ENCODE measurements at places on chromosomes 6 and 20. TPM values are rescaled to one million over a fixed set of nuclear protein-coding genes. Genes with fewer than 3 reads are reported as not detected.

Gene CCR6
- total RNA-seq: 0.83 TPM

- peaks cover 31% of the 10 kb centered on the region for H3K4me1 ChIP-seq
- no peaks in the 10 kb centered on the region for H3K27me3 ChIP-seq
- no peak for DNase-seq
- H3K4me3 ChIP-seq: no peak overlapping the region
- no peaks in the 10 kb centered on the region for H3K36me3 ChIP-seq
Measured at GRCh38 chr6:21767891-21768648, 174.5 kb downstream of the SOX4 start.

GRCh38 chr20:23721962-23722361, 28.8 kb downstream of the CST1 start:
- no peak overlapping the region for H3K4me3 ChIP-seq
- H3K27me3 ChIP-seq: no peaks in the 10 kb centered on the region
- H3K36me3 ChIP-seq: no peaks in the 10 kb centered on the region

DNA sequence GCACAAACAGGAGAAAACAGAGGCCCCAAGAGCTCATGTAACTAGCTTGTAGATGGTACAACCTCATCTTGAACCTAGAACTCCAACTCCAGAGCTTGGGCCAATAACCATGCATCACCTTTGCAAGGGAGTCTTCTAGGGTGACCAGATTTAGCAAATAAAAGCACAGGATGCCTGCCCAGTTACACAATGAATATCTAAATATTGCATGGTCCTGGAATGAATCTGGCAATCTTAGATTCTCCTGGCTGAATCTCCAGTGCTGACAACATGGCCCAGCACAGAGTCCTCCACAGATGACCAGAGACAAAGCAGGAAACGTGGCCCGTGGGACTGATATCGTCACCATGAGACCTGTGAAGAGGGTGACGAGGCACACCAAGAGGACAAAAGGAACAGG, 494.1 kb downstream of the PREX1 start:
- H3K27ac ChIP-seq: no peak overlapping the region
- peaks cover 13% of the 10 kb centered on the region for H3K27me3 ChIP-seq
- H3K4me3 ChIP-seq: no peak overlapping the region
- no peaks in the 10 kb centered on the region for H3K36me3 ChIP-seq
- H3K4me1 ChIP-seq: no peaks in the 10 kb centered on the region

DNA sequence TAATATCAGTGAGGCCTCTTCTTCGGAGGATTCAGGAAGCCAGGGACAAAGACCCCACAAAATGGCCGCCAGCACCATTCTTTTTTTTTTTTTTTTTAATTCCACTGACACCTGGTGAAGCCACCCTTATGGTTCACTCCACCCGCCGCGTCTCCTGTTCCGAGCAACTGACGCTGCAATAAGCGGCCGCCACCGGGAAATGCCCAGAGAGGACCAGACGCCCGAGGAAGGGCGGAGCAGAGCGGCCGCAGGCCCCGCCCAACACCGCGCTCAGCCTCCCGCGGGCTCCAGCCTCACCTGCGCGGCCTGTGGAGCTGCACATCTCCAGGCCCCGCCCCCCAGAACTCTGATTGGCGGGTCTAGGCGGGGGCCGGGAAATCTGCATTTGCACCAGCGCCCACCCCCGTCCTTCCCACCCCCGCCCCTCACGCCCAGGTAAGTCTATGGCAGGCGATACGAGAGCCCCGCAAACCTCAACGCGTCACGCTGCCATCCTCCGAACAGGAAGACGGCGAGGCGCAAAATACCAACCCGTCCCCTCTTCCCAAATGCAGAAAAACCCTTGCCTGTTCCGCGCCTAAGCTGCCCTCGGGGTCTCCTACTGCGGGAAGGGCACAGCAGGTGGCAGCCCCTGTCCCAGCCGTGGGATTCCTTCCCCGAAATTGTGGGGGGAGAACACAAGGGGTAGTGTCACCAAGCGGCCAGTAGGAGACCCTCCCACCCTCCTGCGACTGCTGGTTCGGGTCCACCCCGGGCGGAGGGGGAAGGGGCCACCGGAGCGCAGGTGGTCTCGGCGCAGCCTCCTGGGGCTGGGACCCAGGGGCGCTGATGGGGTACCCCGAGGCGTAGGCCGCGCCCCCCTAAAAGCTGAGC, 960 bp downstream of the ATP9A start:
- H3K4me1 ChIP-seq: no peaks in the 10 kb centered on the region
- H3K4me3 ChIP-seq: peak overlapping the region; percentile 74
- peak overlapping the region; percentile 51 for H3K27ac ChIP-seq
- peaks cover 17% of the 10 kb centered on the region for H3K27me3 ChIP-seq
- peak; percentile 90 for DNase-seq
- H3K36me3 ChIP-seq: no peaks in the 10 kb centered on the region

DNA sequence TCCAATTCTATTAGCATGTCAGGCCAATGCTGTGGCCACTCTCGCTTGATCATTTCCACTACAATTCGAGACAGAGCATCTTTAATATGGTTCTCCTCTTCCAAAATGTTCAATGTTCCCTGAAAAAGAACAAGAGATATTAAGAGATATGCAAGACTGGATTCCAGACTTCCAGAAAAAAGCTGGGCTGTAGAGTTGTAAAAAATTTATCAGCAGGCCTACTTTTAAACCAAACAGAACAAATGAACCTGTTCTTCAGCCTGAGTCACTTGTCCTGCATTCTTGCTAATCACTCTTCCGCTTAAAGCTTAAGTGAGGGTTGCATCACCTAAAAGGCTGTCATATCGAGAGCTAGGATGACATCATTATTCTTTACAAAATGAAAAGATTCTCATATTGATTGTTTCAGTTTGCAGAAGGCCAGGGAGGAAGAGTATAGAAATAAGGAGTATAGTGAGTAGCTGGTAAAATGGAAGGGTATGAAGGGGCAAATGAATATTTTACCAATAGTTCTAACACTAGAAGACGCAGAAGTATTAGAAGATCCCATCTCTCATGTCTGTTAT, 4.9 kb downstream of the XPO5 start:
- H3K27ac ChIP-seq: no peak overlapping the region
- no peak for DNase-seq
- peaks cover 76% of the 10 kb centered on the region for H3K36me3 ChIP-seq
- no peak overlapping the region for H3K4me3 ChIP-seq
- no peaks in the 10 kb centered on the region for H3K27me3 ChIP-seq

DNA sequence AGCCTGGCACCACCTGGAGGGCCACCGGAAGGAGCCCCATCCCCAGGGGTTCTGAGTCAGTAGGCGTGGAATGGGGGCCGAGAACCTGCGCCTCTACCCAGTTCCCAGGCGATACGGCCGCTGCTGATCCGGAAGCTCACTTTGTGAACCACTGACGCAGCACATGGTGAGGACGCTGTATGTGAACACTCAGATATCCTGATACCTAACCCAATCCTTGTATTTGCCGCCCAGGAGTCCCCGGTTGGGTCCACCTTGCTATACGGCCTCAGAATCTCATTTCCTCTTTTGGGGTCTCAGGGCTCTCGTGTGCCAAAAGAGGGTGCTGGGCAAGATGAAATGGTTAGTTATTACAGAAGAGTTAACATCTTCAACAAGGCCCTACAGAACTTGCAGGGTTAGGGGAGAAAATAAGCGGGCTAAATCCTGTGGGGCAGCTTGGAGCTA, 604 bp upstream of the RAB5IF start:
- H3K36me3 ChIP-seq: peaks cover 24% of the 10 kb centered on the region
- peaks cover 24% of the 10 kb centered on the region for H3K4me1 ChIP-seq
- peak overlapping the region; percentile 90 for H3K27ac ChIP-seq
- no peaks in the 10 kb centered on the region for H3K27me3 ChIP-seq

DNA sequence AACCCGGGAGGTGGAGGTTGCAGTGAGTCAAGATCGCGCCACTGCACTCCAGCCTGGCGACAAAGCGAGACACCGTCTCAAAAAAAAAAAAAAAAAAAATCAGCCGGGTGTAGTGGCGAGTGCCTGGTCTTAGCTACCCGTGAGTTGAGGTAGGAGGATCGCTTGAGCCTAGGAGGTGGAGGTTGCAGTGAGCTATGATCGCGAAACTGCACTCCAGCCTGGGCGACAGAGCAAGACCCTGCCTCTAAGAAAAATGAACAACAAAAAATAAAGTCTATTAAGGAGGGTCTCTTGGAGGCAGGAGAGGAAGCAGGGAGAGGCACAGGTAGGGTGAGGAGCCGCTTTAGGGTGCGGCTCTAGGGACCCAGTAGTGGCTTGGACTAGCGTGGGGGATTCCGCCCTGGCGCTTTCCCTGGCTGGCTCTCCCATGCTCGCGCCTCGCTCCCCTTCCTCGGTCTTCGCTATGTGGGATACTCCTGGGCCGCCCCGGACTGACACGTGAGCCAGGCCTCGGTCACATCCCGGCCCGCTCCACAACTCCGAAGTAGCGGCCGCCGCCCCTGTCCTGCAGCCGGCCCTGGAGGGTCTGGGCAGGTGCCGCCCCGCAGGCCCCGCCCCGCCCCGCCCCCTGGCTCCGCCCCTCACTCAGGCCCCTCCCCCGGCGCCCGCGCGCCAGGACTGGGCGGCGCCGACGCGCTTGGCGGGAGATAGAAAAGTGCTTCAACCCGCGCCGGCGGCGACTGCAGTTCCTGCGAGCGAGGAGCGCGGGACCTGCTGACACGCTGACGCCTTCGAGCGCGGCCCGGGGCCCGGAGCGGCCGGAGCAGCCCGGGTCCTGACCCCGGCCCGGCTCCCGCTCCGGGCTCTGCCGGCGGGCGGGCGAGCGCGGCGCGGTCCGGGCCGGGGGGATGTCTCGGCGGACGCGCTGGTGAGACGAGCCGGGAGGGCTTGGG, at the start of gene MYBL2:
TSS of gene MYBL2 (plus strand) at position 739 of the 953 bp plus-strand sequence. CDS start at position 909, 170 bp downstream.
- peak; percentile 67 for DNase-seq
- H3K27ac ChIP-seq: no peak within 1 kb of the TSS
- no peaks in the 10 kb centered on the region for H3K36me3 ChIP-seq
- peak within 1 kb of the TSS; percentile 45 for H3K4me3 ChIP-seq
- peaks cover 43% of the 10 kb centered on the region for H3K27me3 ChIP-seq

DNA sequence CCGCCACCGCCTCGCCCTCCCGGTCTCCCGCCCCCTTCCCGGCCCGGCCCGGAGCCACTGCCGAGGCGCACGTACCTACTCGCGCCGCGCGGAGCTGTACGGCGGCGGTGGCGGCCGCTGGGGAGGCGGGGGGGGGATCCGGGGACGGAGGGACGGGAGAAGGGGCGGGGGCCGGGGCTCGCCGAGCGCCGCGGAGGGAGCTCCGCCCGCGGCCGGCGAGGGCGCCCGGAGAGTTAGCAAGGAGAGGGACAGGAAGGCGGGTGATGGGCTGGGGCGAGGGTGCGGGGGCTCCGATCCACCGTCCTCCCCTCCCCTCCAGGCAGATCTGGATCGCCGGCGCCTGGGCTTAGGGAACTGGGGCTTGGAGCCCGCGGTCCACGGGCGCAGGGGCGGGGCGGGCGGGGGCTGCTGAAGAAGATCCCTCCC, 548 bp upstream of the TMEM74B start:
- H3K27ac ChIP-seq: peak overlapping the region; percentile 67
- peak overlapping the region; percentile 62 for H3K4me3 ChIP-seq
- peaks cover 18% of the 10 kb centered on the region for H3K4me1 ChIP-seq
- no peaks in the 10 kb centered on the region for H3K36me3 ChIP-seq

GRCh38 chr6:143845033-143845432, 1.9 kb downstream of the LTV1 start:
- no peaks in the 10 kb centered on the region for H3K27me3 ChIP-seq
- H3K4me1 ChIP-seq: peaks cover 20% of the 10 kb centered on the region
- DNase-seq: no peak
- peaks cover 56% of the 10 kb centered on the region for H3K36me3 ChIP-seq
- H3K4me3 ChIP-seq: no peak overlapping the region
- H3K27ac ChIP-seq: no peak overlapping the region

DNA sequence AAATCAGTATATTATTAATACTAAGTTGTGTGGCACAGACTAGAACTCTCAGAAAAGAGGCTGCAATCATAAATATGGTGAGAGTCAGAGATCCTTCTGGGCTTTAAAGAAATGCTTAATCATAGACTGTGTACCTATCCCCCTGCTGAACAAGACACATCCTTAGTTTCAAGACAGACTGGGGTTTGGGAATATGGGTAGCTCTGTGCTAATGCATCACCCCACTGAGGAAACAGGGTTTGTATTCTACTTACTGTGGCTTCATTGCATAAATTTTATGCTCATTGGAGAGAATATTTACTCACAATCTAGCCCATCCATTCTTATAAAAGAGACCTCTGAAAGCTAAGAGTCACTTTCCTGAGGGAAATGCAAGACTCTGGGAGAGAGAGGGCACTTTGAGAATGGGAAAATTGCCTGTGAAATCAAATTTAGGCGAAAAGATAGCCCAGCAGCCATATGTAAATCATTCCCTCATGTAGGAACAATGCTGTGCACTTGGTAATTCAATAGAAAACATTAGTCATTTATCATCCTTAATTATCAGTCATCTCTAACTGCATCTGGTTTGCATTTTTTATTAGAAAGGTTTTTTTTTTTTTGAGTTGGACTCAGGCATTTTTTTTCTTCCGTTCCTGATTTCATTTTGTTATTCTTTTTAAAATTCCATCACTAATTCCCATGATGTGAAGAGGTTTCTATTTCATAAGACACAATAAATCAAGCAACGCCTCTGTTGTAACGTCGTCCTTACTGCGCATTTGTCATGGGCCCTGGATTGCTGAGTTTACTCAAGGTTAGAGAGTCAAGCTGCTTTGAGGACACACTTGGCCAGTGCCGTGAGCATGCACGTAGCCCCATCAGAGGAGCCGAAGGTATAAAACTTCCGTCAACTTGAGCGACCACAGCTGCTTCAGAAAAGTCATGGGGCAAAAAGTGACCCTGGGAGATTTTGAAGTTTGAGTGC, 91.8 kb downstream of the TRMT11 start:
- DNase-seq: no peak
- no peak overlapping the region for H3K27ac ChIP-seq
- no peaks in the 10 kb centered on the region for H3K4me1 ChIP-seq
- no peaks in the 10 kb centered on the region for H3K27me3 ChIP-seq
- no peaks in the 10 kb centered on the region for H3K36me3 ChIP-seq
